ENCODE measurements at places on chromosomes 7 and 10.

DNA sequence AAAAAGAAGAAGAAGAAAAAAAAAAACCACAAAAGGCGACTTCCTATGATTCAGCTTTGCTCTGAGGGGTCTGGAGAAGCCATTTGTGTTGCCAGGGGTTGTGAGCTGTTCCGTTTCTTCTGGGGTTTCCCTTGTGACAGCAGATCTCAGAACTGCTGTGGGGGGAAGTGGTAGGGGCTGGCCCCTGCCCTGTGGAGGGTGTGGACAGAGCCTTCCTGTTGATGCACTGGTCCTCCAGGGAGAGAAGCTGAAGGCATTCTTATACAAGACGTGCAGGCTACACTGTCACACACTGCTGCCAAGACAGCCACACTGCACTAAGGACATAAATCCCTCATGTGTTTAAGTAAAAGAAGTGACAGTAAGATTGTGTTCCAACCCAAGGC is 17.3 kb upstream of the CSGALNACT2 start:
- DNase-seq, result no peak

- no peak for DNase-seq
Measured at GRCh38 chr7:116150588-116150987, 59.8 kb upstream of the TES start.

DNA sequence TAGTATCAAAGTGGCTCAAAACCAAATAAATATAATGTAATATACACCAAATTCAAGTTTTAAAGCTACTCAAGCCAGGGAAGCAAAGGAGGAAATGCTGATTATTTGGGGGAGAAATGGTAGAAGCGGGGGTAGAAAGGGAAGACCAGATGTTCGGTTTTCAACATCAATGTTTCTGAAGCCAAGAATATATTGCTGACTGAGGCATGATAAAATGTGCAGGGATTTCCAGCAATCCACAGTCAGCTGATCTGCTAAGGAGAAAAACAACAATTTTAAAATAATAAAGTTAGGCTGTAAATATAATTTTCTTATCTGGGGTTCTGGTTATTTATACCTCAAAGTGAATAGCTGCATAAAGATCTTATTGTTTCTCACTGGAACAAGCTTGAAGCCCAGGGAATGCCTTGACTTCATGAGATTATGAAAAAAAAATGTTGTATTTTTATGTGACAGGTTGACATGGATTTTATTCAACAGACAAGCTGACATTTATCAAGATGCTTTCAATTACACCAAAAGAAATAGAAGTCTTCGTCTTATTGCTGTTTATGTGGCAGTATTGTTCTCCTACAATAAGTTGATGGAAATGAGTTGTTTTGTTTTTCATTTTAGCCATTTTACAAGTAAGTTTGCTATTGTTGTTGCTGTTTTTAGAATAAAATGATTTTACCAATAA is 28.6 kb upstream of the BMPER start:
- no peak for DNase-seq

DNA sequence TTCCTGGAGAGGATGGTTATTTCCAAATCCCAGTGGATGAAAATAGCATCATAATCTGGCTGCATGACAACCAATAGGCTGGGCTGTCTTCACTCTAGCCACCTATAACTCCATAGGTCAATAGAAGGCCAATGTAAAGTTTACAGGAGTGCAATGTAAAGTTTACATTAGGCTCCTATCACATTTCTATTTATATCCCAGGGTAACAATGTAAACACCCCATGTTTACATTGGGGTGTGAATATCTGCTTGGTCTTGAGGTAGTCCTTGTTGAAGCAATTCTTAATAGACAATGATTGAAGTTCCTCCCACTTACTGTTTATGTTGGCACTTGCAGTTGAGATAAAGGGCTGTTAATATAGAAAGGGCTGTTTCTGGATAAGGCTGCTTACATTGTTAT is 21.5 kb downstream of the CH25H start:
- no peak for DNase-seq

GRCh38 chr7:41241641-41242040 is 461.2 kb downstream of the INHBA start:
- no peak for DNase-seq

DNA sequence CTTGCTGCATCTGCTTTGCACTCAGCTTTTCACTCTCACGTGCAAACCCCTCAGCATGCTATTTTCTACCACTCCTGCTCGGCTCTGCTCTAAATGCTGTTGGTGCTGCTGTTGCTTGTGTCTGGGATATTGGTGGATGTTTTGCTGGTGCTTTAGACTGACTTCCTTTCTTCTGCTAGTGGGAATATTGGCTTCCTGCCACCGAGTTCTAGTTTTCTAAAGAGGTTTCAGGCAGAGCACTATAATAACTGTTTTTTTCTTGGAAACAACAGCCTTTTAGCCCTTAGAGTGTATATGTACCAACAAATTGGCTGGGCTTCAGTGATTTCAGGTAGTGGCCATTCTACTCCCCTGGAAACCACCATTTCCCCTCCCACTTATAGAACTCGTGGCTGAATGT is 27.8 kb downstream of the TMEM236 start:
- DNase-seq, result no peak

- no peak for DNase-seq
Measured at GRCh38 chr7:128174386-128174785, 66.7 kb upstream of the LEP start.
